ENCODE measurements at places on chromosomes 13 and 19.

DNA sequence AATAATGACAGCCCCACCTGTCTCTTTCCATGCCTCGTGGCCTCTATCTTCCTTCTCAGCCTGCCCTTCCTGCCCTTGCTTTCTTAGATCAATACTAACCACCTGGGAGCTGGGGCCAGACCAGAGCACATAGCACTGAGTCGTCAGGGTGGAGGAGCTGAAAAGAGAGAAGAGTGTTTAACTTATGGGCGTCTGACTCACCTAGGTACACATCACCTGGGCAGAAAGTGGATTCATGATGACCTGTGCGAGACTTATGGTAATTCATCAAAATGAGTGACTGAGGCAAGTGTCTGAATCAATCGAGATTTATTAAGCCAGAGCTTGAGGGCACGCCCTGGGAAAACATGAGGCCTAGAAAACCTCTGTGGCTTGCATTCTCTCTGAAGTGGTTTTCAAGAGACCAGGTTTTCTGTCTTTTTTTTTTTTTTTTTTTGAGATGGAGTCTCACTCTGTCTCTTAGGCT, 19.2 kb downstream of the CEACAM6 start:
- no peaks in the 10 kb centered on the region for H3K4me1 ChIP-seq
- H3K4me3 ChIP-seq = no peak overlapping the region
- H3K27ac ChIP-seq = no peak overlapping the region
- no peaks in the 10 kb centered on the region for H3K27me3 ChIP-seq
- H3K36me3 ChIP-seq = no peaks in the 10 kb centered on the region

DNA sequence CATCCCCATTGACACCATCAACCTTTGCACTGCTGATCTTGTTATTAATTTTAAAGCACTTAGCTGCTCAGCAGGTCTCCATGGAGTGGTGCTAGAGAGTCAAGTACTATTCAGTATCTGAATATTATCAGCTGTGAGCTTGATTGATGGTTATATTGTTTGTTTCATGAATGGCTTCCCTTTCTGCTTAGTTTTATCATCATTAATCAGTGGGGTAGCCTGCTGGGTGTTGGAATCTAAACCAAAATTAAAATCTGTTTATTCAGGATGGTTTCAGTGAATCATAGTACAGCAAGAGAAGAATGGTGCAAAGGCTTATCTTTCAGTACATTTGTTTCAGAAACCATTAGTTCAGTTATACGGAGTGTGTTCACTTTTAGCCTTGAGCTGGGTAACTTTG, 42.5 kb upstream of the SCEL start:
- H3K4me3 ChIP-seq = no peak overlapping the region
- H3K36me3 ChIP-seq = no peaks in the 10 kb centered on the region
- no peak overlapping the region for H3K27ac ChIP-seq
- DNase-seq = peak; percentile 29

DNA sequence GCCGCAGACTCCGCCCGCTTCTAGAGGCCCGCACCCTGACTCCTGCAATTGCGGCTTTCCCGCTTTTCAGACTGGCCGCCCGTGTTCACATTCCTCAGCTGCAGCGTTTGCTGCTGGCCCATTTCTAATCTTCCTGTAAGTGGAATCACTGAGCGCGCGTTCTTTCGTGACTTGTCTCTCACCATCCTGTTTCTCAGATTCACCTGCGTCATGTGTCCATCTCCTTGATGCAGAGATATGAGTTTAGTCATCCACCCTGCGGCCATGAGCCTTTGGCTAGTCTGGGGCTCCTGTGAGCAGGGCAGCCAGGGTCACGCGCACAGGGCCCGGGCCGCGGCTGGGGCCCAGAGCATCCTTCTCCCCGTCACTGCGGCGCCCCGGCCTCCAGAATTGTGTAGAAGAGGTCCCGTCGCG, 110.0 kb downstream of the CRYL1 start:
- H3K27me3 ChIP-seq = no peaks in the 10 kb centered on the region
- DNase-seq = no peak
- no peak overlapping the region for H3K4me3 ChIP-seq

DNA sequence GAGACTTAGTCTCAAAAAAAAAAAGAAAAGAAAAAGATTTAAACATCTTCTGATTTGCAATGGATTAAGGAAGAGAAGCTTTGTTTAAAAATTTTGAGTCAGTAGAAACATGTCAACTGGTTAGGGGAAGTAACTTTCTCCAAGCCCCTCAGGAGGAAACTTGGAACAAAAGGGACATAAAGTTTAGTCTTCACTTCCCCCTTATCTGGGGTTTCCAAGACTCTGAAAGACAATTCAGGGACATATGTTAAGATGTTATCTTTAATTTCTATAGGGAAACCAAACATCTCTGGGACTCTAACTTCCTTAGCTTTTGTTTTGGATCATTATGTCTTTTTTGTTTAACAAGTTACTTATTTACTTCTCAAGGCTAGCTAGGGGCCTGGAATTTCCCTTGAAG, 20.1 kb upstream of the MRI1 start:
- DNase-seq = no peak
- no peak overlapping the region for H3K4me3 ChIP-seq
- no peak overlapping the region for H3K27ac ChIP-seq
- H3K27me3 ChIP-seq = no peaks in the 10 kb centered on the region
- H3K4me1 ChIP-seq = peaks cover 9% of the 10 kb centered on the region

DNA sequence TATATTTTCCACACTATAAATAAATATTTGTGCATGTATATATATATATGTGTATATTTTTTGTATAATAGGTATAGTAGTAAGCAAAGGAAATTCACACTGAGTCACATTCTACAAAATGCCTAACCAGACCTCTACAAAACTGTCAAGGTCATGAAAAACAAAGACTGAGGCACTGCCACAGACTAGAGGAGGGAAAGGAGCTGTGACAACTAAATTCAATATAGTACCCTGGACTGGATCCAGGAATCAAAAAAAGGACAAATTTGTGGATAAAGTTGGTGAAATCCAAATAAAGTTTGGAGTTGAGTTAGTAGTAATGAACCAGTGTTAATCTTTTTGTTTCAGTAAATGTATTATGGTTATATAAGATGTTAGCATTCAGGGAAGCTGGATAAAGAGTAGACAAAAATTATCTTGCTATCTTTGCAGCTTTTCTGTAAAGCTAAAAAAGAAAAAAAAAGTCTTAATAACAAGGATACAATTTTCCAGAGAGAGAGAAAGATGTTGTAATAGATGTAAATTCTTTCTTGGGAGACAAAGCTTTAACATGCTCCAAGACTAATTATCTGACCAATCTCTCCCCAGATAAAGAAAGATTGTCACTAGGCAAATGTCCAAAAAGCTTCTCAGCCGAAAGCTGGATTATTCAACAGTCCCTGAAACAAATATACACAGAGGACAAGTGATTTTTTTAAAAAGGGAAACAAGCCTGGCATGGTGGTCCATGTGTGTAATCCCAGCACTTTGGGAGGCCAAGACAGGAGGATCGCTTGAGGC, 19.1 kb downstream of the SYDE1 start:
- no peak overlapping the region for H3K4me3 ChIP-seq
- DNase-seq = no peak
- H3K27me3 ChIP-seq = no peaks in the 10 kb centered on the region
- peaks cover 31% of the 10 kb centered on the region for H3K4me1 ChIP-seq
- no peaks in the 10 kb centered on the region for H3K36me3 ChIP-seq

- no peak overlapping the region for H3K27ac ChIP-seq
- no peaks in the 10 kb centered on the region for H3K4me1 ChIP-seq
- no peaks in the 10 kb centered on the region for H3K27me3 ChIP-seq
- no peak overlapping the region for H3K4me3 ChIP-seq
- DNase-seq = no peak
Observed at GRCh38 chr13:50627111-50627510, 216.4 kb downstream of the DLEU7 start.

All from adrenal gland (tissue), 19 donors.